ENCODE measurements at places on chromosomes 5 and 9. TPM values are rescaled to one million over a fixed set of nuclear protein-coding genes. Genes with fewer than 3 reads are reported as not detected.
A peak's percentile ranks its signal among the peaks of the same experiment; 100 is the strongest.

GRCh38 chr9:90547896-90548295 lies 94.7 kb downstream of the DIRAS2 start:
- no peak for DNase-seq

- DNase-seq: peak; percentile 31
Measured at GRCh38 chr5:145925353-145925752, 11.0 kb upstream of the SH3RF2 start.

Gene BTNL9
- not detected for total RNA-seq

- no peak for DNase-seq
Measured at GRCh38 chr9:97487861-97488260, 13.6 kb upstream of the TMOD1 start.

- DNase-seq: no peak
Measured at GRCh38 chr5:3386637-3387036, 209.0 kb upstream of the IRX1 start.

DNA sequence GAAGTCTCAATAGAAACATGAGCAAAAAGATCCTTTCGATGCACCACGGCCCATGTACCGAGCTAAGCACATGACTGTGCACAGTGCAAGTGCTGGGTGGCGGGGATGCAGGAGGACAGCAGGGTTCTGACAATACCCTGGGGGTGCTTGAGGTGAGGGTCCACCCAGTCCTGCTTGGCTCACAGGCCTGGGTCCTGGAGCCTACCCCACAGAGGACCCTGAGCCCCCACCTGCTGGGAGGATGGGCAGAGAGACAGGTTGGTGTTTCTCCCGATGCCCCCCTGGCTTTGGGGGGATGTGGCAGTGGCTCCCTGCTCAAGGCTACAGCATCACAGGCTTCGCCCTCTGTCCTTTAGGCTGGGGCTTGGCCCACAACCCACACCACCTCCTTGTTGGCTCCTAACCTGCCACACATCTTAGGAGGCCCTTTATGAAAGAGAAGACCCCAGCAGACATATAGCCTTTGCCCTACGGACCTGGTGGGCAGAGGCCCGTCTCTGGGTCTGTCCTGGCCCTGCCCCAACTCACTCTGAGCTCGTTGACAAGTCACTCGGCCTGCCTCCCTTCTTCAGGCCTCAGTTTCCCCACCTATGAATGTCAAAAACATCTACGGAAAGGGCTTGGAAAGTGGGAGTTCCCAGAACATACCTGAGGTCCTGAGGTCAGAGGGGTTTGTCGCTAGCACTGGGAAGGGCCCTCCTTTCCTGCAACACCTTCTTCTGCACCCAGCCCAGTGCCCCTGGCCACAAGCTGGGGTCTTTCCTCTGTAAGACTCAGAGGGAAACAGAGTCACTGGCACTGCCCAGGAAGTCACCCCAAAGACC lies 50.3 kb downstream of the BARX1 start:
- DNase-seq: no peak

Gene PFN3
- total RNA-seq: not detected

DNA sequence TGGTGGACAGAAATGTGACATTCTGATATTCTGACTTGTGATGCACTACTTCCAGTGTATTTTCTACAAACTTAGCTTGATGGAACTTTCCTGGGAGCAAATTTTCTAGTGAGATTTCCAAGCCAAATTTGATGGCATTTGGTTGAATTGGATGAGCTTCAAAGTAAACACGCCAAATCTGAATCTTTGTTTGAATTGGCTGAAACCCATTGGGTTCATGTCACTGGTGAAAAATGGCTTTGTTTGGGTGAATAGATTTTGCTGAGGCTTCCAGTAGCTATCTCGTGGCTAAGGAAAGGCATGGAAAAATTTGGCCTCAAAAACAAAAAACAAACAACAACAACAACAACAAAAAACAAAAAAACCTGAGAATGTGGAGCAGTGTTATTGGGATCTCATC lies 271.1 kb upstream of the RPS23 start:
- no peak for DNase-seq

DNA sequence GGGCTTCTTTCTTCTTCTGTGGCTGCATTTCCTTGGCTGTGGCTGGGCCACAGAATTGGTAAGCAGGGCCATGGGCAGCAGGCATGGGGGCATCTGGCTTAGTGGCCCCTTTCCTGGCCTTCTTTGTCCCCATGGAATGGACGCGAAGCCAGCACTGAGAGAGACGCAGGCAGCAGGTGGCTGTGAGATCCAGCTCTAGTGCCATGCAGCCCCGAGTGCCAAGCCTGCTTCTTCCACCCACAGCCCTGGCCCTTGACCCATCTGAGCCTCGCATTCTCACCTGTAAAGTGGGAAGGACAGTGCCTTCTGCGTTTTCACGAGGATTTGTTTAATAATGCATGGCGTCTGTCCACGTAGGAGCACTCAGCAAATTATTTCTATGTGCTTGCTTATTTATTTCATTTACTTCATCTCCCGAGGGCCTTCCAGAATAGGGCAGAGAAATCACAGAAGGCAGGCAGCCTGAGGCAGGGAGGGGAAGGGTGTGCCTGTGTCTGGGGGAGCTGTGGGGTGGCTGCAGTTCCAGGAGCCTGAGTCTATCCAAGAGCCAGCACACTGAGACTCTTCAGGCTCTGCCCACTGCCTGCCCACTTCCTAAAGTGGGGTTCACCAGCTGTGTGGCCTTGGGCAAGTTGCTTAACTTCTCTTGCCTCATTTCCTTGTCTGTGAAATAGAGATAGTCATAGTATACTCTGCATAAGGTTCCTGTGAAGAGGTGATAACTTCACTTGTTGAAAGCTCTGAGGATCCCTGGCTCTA lies 55.2 kb downstream of the NTNG2 start:
- DNase-seq: no peak

GRCh38 chr9:281741-282645 lies 67.3 kb downstream of the DOCK8 start:
- DNase-seq: no peak

- no peak for DNase-seq
Measured at GRCh38 chr5:132258102-132259068, 889 bp downstream of the PDLIM4 start.

Gene ANXA6
- 18.0 TPM for total RNA-seq

DNA sequence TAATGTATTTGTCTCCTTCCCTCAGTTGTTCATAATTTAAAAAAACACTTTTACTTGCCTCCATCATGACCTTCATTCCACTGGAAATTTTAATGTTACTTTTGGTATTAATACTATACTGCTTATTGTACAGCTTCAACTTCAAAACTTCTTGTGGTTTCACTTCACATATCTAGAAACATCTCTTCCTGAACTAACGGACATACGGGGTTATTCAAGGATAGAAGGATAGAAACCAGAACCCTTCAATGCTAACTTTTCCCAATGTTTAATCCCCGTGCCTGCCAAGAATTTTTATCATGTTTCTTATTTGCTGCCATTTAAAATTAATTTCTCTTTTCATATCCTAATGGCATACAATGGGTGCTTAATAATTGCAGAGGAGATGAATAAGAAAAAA lies 36.3 kb upstream of the SETD9 start:
- DNase-seq: no peak
